Immature natural killer cell (primary cell): ENCODE measurements at places on chromosomes 4 and X. TPM values are rescaled to one million over a fixed set of nuclear protein-coding genes. Genes with fewer than 3 reads are reported as not detected.

DNA sequence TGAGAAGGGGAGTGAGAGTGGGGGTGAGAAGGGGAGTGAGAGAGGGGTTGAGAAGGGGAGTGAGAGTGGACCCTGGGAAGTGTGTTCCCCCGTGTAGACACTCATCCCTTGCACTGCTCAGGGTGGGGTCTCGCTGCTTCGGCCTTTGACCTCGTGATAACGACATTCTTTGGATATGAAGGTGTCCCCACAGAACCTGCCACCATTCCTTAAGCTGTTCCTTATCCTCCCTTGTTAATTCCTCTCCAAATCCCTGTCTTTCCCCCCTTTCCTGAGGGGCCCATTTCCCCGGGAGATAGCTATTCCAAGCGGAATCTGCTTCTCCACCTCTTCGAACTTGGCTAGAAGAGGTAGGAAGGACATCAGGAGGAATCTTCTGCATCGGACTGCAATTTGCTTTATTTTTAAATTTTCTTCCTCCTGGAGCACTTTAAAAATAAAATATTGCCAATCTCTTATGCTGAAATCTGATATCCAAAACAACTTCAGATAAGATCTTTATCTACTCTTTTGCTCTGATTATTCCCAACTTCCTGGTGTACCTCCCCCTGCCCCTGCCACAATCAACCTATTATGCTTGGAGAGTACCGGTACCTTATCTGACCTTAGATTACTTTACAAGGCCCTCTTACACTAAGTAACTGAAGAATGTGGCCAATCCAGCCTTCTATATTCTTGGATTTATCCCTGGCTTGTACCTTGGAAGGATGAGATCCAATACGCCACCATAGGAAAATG lies 15.6 kb downstream of the TRIML1 start:
- H3K27me3 ChIP-seq, result no peaks in the 10 kb centered on the region
- H3K36me3 ChIP-seq, result no peaks in the 10 kb centered on the region
- H3K4me1 ChIP-seq, result no peaks in the 10 kb centered on the region
- no peak overlapping the region for H3K27ac ChIP-seq

- H3K4me1 ChIP-seq, result no peaks in the 10 kb centered on the region
- peaks cover 2% of the 10 kb centered on the region for H3K27me3 ChIP-seq
- DNase-seq, result no peak
- H3K36me3 ChIP-seq, result peaks cover 6% of the 10 kb centered on the region
Measured at GRCh38 chr4:154877110-154877760, 96.2 kb downstream of the RBM46 start.

Gene PGAM4
- polyA plus RNA-seq, result 0.38 TPM

GRCh38 chr4:184369871-184370270 lies 104.5 kb downstream of the IRF2 start:
- no peak overlapping the region for H3K27ac ChIP-seq
- DNase-seq, result no peak
- H3K27me3 ChIP-seq, result no peaks in the 10 kb centered on the region
- H3K4me3 ChIP-seq, result no peak overlapping the region
- H3K4me1 ChIP-seq, result peaks cover 37% of the 10 kb centered on the region
- H3K36me3 ChIP-seq, result peaks cover 14% of the 10 kb centered on the region

DNA sequence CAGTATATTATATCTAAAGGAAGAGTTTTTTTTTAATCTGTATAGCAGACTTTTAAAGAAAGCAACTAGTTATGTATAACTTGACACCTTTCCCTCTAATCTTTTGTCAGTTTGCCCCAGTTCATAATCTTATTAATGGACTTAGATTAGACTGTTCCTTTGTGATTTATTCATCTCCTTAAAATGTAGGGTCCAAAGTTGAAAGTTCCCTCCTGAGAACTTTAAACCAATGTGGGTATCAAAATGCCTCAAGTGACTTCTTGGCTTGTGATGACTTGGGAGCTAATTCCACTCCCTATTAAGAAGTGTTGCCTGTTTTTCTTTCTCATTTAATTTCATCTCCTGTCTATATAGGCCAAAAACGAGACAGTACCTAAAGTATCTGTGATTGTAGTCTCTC lies 6.3 kb upstream of the SDAD1 start:
- H3K4me3 ChIP-seq, result no peak overlapping the region
- no peak for DNase-seq
- no peaks in the 10 kb centered on the region for H3K4me1 ChIP-seq
- H3K27ac ChIP-seq, result no peak overlapping the region
- no peaks in the 10 kb centered on the region for H3K36me3 ChIP-seq

DNA sequence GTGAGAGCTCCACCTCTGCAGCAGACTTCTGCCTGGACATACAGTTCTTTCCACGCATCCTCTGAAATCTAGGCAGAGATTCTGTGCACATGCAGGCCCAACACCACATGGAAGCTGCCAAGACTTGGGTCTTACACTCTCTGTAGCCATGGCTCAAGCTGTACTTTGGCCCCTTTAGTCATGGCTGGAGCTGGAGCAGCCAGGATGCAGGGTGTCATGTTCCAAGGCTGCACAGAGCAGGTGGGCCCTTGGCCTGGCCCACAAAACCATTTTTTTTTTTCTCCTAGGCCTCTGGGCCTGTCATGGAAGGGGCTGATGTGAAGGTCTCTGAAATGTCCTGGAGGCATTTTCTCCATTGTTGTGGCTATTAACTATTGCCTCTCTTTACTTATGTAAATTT lies 990.5 kb upstream of the ADGRL3 start:
- no peaks in the 10 kb centered on the region for H3K27me3 ChIP-seq
- no peaks in the 10 kb centered on the region for H3K4me1 ChIP-seq
- no peak overlapping the region for H3K27ac ChIP-seq
- no peaks in the 10 kb centered on the region for H3K36me3 ChIP-seq
- DNase-seq, result no peak

DNA sequence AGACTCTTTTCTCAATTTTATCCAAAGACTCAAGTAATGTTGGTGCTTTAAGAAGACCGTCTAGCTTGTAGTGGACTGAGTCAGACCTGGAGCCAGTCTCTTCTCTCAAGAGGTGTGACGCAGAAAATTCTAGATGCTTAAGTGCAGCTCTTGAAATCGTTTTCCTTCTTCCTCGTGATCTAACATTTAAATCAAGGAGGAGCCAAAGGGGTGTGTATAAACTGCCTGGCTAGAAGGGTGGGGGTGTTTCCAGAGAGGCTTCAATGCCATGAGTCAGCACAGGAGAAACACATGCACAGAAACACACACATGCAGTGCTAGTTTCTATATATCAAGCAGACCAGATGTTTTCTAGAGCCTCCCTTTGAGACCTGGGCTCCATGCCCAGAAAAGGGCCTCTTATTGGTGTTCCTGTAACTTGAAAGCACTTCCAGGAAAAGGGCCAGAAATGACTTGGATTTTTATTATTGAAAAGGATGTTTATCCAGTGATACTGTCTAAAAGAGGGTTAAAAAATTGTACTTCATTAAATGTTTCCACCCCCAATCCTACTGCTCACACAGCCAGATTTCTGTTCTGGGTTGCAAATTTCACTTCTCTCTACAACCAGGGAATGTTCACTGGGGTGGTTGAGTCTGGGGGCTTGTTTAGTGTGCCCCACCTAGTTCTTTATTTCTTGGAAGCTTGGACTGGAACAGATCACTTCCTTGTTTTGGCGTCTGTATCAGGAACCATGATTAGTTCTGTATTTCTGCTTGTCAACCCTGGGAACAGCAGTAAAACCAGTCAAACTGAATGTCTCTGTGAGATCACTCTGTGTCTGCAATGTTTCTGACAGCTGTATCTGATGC lies at the start of gene CLIC2:
Gene CLIC2, minus strand, starts transcription at position 129 of the 851 bp plus-strand sequence. CDS start 187 bp downstream, outside the sequence.
- no peaks in the 10 kb centered on the region for H3K4me1 ChIP-seq
- no peak within 1 kb of the TSS for H3K27ac ChIP-seq
- DNase-seq, result no peak
- H3K4me3 ChIP-seq, result no peak within 1 kb of the TSS
- no peaks in the 10 kb centered on the region for H3K36me3 ChIP-seq
- peaks cover 4% of the 10 kb centered on the region for H3K27me3 ChIP-seq

Gene ADH5
- 126 TPM for polyA plus RNA-seq

GRCh38 chr4:23001478-23001877 lies 308.7 kb downstream of the GBA3 start:
- H3K27ac ChIP-seq, result no peak overlapping the region
- H3K4me3 ChIP-seq, result no peak overlapping the region
- no peaks in the 10 kb centered on the region for H3K27me3 ChIP-seq
- no peak for DNase-seq

DNA sequence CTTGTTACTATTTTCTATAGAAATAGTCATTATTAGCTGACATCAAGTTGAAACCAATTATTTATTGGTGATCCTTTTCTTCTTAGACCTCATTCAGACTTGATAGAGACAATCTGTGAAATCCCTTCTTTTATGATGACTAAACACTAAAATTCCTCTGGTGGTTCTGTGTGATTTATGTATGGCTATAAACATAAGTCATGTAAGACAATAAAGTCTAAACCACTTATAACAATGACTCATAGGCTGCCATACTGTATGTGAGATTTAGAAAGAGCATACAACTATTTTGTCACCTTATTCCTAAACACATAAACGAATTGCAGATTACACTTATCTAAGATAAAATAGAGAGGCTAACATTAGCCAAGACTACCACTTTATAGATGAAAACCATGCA lies 101.1 kb upstream of the PRR32 start:
- H3K36me3 ChIP-seq, result no peaks in the 10 kb centered on the region
- H3K4me3 ChIP-seq, result no peak overlapping the region
- no peaks in the 10 kb centered on the region for H3K4me1 ChIP-seq
- H3K27ac ChIP-seq, result no peak overlapping the region
- no peaks in the 10 kb centered on the region for H3K27me3 ChIP-seq

DNA sequence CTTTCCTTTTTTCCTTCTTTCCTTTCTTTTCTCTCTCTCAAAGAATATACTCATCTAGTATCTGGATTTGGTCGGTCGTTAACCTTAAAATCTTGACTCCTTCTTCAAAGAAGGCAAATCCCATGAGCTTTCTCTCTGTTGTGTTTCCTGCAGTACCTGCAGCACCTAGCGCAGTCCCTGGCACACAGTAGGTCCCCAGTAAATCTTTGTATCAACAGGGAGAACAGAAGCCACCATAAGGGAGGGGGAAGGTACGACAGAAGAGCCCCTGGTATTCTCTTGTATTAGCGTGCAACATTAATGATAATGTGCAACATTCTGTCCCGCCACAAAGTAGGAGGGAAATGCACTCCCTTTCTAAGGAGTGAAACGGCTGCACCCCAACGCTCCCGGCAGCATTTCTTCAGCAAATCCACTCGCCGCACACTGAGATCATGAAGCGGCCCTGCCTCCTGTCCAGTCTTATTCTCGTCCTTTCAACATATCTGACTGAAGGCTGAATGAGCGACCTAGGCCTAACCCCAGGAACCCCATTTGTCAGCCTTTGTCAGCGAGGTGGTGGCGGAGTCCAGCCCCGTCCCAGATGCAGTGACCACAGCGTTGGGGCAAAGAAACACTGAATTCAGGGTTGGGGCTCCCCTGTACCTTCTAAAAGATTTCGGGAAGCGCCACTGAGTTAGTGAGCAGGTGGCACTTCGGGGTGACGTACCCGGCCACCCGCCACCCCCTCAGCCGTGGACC lies 133.7 kb downstream of the AMELX start:
- H3K36me3 ChIP-seq, result no peaks in the 10 kb centered on the region
- peaks cover 1% of the 10 kb centered on the region for H3K27me3 ChIP-seq
- H3K4me3 ChIP-seq, result no peak overlapping the region
- H3K4me1 ChIP-seq, result peaks cover 4% of the 10 kb centered on the region

- no peak overlapping the region for H3K27ac ChIP-seq
- no peak overlapping the region for H3K4me3 ChIP-seq
- no peaks in the 10 kb centered on the region for H3K27me3 ChIP-seq
- H3K36me3 ChIP-seq, result no peaks in the 10 kb centered on the region
- no peak for DNase-seq
Measured at GRCh38 chrX:138754861-138755260, 43.3 kb upstream of the FGF13 start.
